ENCODE measurements at places on chromosomes 12 and 14. TPM values are rescaled to one million over a fixed set of nuclear protein-coding genes. Genes with fewer than 3 reads are reported as not detected.

DNA sequence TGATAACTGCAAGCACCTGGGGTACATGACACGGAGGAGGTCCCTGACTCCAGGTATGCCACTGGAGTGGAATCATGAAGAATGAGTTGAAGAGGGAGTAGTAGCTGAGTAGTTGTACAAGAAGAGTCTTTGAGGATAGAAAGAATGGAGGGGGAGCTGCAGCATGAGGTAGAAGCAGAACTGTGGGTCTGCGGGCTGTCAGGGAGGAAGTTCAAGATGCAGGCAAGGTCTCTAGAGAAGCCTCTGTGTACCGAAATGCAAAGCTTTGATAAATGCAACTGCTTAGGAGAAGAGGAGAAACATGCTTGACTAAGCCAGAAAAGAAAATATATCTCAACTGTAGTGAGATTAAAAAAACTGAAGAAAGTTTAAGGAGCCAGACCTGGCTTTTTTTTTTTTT lies 91.5 kb downstream of the CPNE8 start:
- no peak for DNase-seq

DNA sequence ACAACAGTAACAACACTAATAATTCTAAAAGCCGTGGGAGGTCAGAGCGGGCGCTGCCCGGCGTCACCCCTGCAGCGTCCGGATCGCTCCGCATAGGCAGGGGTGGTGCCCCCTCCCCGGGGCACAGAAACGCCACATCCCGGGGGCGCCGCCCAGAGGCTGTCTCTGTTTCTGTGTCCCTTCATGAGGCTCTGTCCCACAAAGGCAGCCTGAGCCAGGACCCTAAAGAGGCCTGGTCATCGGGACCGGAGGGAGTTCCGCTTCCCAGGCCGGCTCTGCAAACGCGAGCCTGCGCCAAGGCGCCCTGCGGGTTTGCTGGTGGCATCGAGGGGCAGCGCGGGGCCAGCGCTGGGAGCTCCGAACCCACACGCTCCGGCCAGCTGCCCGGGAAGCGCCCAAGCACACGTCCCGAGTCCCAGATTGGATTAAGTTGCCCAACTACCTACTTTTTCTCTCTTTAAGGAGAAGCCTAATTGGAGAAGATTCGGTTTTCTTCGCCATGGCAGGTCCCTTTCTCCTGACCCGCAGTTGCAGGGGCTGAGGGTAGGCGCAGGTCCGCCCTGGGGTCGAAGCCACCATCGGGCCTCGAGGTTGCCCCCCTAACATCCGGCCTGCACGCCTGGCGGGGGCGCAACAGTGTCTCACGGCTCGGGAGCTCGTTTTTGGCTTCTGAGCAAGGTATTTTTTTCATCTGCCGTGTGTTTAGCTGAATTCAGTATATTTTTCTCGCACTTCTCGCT lies 421.7 kb downstream of the VRK1 start:
- DNase-seq, result no peak

- no peak for DNase-seq
These were observed 284.4 kb upstream of the CRY1 start for GRCh38 chr12:107377596-107378385.

- DNase-seq, result no peak
These were observed at the start of gene OR4K5 for GRCh38 chr14:19920021-19920657. OR4K5 (plus strand) TSS chr14:19920607; CDS start chr14:19920607, 0 bp downstream.

- no peak for DNase-seq
These were observed 220.1 kb downstream of the SOX5 start for GRCh38 chr12:23729359-23729758.

DNA sequence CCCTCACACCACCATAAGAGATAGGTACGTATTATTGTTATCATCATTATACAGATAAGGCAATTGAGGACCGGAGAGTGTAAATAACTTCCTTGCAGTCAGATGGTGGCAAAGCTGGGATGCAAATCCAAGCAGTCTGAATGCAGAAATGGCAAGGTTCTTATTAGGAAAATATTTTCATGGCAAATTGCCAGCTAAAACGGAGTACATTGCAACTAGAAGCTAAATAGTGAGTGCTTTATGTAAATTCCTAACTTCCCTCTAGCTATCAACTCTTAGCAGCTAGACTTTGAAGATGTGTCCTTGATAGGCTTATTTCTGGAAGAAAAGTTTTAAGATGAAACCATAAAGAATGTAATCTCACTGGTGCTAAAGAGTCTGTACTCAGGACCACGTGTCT lies 323.9 kb upstream of the DIO2 start:
- DNase-seq, result no peak

- peak; percentile 78 for DNase-seq
These were observed 21.1 kb downstream of the BDKRB2 start for GRCh38 chr14:96225745-96226151.

KERA gene
- total RNA-seq, result 0.18 TPM

- no peak for DNase-seq
These were observed 37.2 kb downstream of the ATF7IP start for GRCh38 chr12:14402697-14403096.

DNA sequence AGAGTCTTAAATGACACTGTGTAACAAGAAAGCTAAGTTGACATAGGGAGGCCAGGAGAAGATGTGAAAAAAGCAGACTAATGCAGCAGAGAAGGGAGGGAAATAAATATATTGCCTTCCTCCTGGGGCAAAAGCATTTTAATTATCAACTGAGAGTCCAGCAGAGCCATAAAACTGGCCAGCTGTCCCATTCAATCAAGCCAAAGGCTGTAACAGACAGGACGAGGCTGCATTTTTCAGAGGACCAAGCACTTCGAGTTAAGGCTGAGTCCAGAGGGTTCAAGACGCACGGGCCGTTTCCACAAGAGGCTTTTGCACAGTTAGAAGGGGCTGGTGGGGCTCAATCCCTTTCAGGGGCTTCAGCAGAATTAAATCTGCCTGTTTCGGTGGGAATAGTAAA lies 20.4 kb downstream of the MAP3K9 start:
- DNase-seq, result no peak

ST8SIA1 gene
- 5.5 TPM for total RNA-seq

GRCh38 chr12:39872425-39872824 lies 233.5 kb downstream of the SLC2A13 start:
- no peak for DNase-seq

- no peak for DNase-seq
These were observed 336.3 kb downstream of the BMP4 start for GRCh38 chr14:53620317-53620716.

SDSL gene
- total RNA-seq, result 1.8 TPM

PTPRQ gene
- total RNA-seq, result 4.8 TPM

CISTR gene
- not detected for total RNA-seq

Measured in sciatic nerve (tissue), 2 donors.